ENCODE measurements at places on chromosomes 12 and 14. TPM values are rescaled to one million over a fixed set of nuclear protein-coding genes. Genes with fewer than 3 reads are reported as not detected.

TPCN1 gene
- 16.7 TPM for total RNA-seq

SLC4A8 gene
- total RNA-seq, result 27.6 TPM

SLC7A8 gene
- total RNA-seq, result 36.9 TPM

NOPCHAP1 gene
- 12.9 TPM for total RNA-seq

HSPB8 gene
- total RNA-seq, result 26.3 TPM

LALBA gene
- total RNA-seq, result not detected

AVPR1A gene
- total RNA-seq, result 25.7 TPM

ANKRD33 gene
- total RNA-seq, result 4.2 TPM

DDN gene
- 1.0 TPM for total RNA-seq

POTEM gene
- not detected for total RNA-seq

CLEC4A gene
- 1.2 TPM for total RNA-seq

TGM1 gene
- 6.2 TPM for total RNA-seq

JPH4 gene
- 10.6 TPM for total RNA-seq

SLCO1C1 gene
- total RNA-seq, result 8.8 TPM

SLC16A7 gene
- 26.0 TPM for total RNA-seq

USP44 gene
- 2.2 TPM for total RNA-seq

PIP4P1 gene
- total RNA-seq, result 27.3 TPM

TAS2R19 gene
- 42.2 TPM for total RNA-seq

HOXC10 gene
- total RNA-seq, result not detected

SLC15A4 gene
- total RNA-seq, result 63.1 TPM

MANSC1 gene
- 5.6 TPM for total RNA-seq

MMP19 gene
- 2.3 TPM for total RNA-seq

P2RX2 gene
- total RNA-seq, result not detected

RNASE7 gene
- 0.55 TPM for total RNA-seq

CYP27B1 gene
- 1.6 TPM for total RNA-seq

OR6C70 gene
- total RNA-seq, result not detected

NXPH4 gene
- total RNA-seq, result 23.4 TPM

PTGR2 gene
- total RNA-seq, result 22.2 TPM

CLEC2A gene
- total RNA-seq, result 1.1 TPM

FAM222A gene
- total RNA-seq, result 25.1 TPM

SERPINA5 gene
- 0.66 TPM for total RNA-seq

P2RX7 gene
- 4.0 TPM for total RNA-seq

KRT2 gene
- not detected for total RNA-seq

WNT1 gene
- total RNA-seq, result not detected

PZP gene
- total RNA-seq, result not detected

RASSF9 gene
- 5.9 TPM for total RNA-seq

LTB4R2 gene
- total RNA-seq, result 6.9 TPM

BHLHE41 gene
- 8.6 TPM for total RNA-seq

LRRK2 gene
- 19.8 TPM for total RNA-seq

RD3L gene
- 12.0 TPM for total RNA-seq

HOXC12 gene
- not detected for total RNA-seq

KRT6A gene
- 1.2 TPM for total RNA-seq

DUSP6 gene
- 53.8 TPM for total RNA-seq
